NCI-H1694 (cell line): ENCODE measurements at places on chromosomes 12 and 14.

- no peak for DNase-seq
Measured at GRCh38 chr14:34135492-34135891, 184.6 kb upstream of the EGLN3 start.

GRCh38 chr14:36515105-36515593 is 4.9 kb downstream of the NKX2-1 start:
- no peak for DNase-seq

GRCh38 chr14:51811706-51812105 is 48.7 kb upstream of the GNG2 start:
- no peak for DNase-seq

GRCh38 chr12:2623472-2623871 is 171.3 kb upstream of the FKBP4 start:
- no peak for DNase-seq

DNA sequence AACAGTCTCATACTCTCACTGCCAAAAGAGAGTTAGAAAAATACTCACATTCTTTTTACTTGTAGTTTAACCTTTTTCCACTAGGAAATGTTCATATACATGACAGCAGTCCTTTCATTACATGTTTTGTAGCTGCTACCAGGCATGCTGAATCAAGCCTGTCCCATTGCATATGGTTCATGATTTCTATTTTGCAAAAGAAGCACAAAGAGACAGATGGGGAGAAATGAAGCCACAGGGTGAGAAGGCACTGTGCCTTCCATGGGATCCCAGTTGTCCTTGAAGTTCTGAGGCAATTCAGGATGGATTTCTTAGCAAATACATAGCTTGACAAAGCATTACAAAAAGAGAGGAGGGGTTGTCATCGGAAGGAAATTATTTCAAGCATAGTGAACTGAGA is 89.5 kb downstream of the SMOC1 start:
- DNase-seq: peak; percentile 95

GRCh38 chr14:106343626-106344025 is 817.2 kb downstream of the TMEM121 start:
- DNase-seq: no peak

- no peak for DNase-seq
Measured at GRCh38 chr12:120367924-120368788, 808 bp downstream of the MSI1 start.

- DNase-seq: no peak
Measured at GRCh38 chr14:102239231-102239630, 65.7 kb downstream of the MOK start.

DNA sequence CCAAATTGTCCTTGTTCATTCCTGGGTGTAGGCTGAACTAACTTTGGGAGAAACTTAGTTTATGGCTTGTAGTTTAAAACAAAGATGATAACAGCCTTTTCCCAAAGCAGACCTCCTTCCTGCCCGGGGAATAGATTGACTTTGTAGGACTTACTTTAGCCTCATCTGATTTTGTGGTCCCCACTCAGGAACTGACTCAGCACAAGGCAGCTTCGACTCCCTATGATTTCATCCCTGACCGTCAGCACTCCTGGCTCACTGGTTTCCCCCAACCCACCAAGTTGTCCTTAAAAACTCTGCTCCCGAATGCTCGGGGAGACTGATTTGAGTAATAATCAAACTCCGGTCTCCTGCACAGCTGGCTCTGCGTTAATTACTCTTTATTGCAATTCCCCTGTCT is 40.1 kb upstream of the DDHD1 start:
- DNase-seq: no peak

DNA sequence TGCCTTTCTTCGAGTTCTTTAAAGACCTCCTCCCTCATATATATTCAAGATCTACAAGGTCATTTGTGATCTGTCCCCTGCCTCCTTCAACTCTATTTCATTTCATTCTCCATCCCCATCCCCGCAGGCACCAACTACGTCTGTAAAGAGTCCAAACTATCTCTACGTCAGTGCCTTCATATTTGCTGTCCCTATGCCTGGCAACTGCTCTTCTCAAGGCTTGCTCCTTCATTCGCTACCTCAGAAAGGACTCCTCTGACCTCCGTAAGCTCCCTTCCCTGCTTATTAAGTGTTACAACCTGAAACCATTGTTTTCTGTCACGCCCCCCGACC is 650 bp downstream of the LLPH start:
- DNase-seq: no peak

GRCh38 chr14:75578786-75579337 is 442 bp downstream of the FLVCR2 start:
- DNase-seq: no peak

- DNase-seq: no peak
Measured at GRCh38 chr14:101246894-101247841, 314.1 kb upstream of the DIO3 start.

GRCh38 chr12:46677749-46678148 is 148.0 kb downstream of the SLC38A4 start:
- no peak for DNase-seq

DNA sequence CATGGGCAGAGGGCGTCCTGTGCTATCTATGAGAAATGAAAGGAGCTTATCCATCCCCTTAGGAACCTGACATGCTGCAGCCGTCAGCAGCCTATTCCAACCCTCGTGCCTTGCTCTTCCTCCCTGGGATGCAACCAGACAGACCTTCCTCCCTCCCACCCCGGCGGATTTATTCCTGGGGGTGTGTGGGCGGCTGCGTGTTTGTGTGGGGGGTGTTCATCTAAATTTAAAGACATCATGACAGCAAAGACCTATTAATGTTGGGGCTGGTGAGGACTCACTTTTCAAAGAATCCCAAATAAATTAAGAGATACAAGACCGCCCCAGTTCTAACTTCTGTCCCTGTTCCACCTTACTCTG is 52.0 kb downstream of the WSCD2 start:
- no peak for DNase-seq

DNA sequence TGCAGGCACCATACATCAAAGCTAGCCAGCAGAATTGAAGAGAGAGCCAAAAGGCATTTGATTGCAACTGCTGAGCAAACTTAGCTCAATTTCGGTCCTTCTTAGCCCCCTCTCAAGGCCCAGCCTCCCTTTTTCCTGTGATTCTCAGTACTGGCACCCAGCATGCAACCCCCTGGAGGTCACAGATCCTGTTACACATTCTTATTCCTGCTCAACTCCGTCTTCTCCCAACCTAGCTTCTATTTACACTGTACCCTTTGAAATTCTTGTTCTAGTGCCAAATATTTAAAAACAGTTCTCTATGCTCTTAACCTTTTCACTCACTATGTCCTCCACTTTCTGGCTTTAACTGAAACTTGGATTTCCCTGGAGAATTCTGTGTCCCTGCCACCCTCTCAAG is 131.3 kb upstream of the CPSF6 start:
- no peak for DNase-seq

GRCh38 chr14:68984686-68985085 is 5.6 kb upstream of the ACTN1 start:
- DNase-seq: no peak

- DNase-seq: no peak
Measured at GRCh38 chr14:64857979-64858744, 21.5 kb downstream of the SPTB start.

DNA sequence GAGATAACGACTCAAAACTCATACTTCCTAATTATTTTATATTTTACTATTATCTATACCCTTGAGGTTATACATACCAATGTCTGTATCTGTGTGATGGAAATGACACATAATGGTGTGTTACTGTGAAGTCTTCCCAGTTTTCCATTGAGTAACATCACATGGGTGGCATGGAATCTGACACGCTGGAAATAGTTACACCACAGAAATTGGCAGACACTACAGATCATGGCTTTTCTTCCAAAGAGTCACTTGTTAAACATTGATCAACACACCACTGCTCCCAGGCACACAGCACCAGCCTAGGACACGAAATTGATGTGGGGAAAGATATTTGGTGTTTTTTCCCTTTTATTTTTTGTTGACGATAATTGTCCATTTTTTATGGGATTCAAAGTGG is 33.0 kb upstream of the VWF start:
- DNase-seq: no peak

DNA sequence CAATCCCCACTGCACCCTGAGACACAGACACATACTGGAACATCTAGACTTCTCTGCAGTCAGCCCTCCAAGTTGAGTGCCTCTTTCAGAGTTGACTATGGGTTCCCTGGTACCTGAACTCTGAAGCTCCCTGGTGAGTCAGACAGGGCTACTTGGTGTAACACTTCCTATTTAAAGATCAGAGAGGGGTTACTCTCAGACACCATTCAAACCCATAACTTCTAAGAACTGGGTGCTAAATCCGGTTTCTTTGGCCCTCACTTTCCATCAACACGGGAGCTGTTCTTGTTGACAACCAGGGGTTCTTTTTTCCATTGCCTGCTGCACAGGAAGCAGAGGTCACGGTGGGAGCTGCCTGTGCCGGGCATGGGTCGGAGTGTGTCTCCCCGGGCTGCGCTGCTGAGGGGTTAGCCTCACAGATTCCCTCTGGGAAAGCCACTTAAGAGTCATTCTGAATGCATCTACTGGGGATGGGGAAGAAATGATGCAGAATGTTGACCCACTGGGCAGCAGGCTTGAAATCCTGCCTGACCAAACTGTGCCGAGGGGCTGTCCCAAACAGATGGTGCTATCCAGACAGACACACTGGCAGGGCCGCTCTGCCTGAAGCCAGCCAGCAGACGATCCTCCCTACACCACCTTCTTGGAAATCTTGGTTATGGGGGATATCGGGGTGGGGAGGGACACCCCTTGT is 74.1 kb downstream of the PITPNM2 start:
- no peak for DNase-seq

DNA sequence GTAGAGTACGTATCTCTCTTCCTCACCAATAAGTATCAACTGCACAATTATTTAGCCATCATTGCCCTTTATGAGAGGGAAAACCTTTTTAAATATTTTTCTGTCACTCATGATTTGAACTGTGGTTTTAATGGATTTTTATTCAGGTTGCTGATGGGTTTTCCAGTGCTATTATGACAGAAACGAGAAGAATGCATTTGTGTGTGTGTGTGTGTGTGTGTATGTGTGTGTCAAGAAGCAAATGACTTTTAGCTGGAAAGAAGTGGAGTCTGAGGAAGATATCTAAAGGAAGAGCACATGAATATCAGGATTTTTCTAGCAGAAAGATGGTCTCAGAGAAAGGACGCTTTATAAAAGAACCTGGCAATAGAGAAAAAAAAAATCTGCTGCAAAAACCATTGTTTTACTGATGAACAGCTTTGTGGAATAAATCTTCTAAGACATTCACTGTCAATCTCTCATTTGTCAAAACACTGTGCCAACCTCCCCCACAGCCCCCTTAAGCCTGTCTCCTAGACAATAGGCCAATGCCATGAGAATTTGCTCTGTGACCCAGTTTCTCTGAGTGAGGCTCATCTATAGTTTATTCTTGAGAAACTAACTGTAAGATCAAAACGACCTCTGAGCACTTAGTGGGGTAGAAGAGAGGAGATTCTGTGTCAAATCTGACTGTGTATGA is 417.7 kb downstream of the FLRT2 start:
- DNase-seq: no peak

GRCh38 chr14:87892763-87893162 is 100.2 kb downstream of the GALC start:
- no peak for DNase-seq

DNA sequence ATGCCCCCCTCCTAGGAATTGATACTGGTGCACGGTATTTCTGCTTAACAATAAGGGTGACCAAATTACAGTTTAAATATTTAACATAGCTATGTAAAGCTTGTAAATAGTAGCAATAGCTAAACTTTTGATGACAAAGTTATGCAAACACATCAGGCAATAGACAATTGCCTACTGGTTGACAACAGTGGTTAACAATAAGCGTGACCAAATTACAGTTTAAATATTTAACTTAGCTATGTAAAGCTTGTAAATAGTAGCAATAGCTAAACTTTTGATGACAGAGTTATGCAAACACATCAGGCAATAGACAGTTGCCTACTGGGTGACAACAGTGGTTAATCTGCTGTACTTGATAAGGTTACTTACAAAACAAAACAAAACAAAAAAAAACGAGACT is 886.5 kb upstream of the FLRT2 start:
- DNase-seq: no peak

DNA sequence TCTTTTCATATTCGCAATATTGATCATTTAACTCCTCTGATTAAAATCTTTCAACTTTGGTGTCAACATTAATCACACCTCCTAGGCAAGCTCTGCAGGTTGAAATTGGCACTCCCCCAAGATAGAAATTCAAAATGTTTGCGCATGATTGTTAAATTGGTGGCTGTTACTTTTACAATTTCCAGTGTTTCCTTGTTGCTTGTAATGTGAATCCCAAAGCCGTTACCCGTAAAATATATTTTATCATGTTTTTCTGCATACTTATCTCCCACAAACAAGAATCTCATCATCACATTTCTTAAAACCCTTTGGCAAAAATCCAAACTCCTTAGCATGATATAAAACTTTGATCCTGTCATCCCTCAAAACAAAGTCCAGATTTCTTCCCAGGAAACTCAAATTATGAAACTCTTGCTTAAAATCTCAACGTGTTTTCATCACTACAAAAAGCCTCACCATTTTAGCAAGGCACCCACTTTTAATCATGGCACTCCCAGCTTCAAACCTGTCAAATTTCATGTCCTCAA is 14.7 kb downstream of the RTL1 start:
- no peak for DNase-seq

DNA sequence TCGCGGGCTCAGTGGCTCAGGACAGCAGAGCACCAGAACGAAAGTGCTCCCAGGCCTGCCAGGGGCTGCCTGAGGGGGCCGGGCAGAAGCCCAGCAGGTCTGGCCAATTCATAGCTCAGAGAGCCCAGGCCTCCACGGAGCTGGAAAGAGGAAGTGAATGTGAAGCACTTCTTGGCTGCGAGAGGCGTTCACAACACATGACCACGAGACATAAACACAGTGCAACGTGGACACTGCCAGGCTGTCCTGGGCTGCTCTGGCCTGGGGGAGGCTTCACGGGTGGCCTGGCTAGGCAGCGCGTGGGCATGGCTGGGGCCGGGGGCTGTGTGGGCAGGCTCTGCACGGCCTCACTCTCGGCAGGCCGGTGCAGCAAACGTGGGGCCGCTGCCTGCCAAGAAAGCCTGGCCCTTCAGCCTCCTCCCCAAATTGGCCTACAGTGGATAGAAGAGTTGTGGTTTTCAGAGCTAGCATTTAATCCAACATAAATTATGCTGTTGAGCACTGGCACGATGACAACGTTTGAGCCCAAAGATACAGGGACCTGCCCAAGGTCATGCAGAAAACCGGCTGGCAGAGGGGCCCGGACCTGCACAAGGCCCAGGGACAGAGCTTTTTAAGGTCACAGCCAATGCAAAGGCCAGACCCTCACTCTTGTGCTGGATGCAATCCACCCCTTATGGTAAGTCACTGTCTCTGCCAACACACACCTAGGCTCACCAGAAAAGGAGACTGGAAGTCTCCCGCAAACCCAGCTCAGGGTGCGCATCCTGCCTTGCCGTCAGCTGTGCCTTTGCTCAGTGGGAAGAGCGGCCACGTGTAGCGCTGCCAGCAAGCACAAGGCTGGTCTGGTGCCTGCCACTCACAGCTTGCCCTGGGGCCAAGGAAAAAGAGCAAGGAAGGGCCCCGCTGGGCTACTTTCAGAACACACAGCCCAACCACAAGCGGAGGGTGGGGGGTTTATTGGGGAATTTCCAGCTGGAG is 8.6 kb downstream of the SLC25A29 start:
- DNase-seq: no peak
